Activated naive CD4-positive, alpha-beta T cell treated with anti-CD3 and anti-CD28 coated beads, Interleukin-2, amount 50 U/mL, for 72 hours (primary cell): ENCODE measurements at places on chromosomes 3 and 15. TPM values are rescaled to one million over a fixed set of nuclear protein-coding genes. Genes with fewer than 3 reads are reported as not detected.

GRCh38 chr3:14300721-14301399 lies 101.5 kb upstream of the SLC6A6 start:
- no peak for DNase-seq

DNA sequence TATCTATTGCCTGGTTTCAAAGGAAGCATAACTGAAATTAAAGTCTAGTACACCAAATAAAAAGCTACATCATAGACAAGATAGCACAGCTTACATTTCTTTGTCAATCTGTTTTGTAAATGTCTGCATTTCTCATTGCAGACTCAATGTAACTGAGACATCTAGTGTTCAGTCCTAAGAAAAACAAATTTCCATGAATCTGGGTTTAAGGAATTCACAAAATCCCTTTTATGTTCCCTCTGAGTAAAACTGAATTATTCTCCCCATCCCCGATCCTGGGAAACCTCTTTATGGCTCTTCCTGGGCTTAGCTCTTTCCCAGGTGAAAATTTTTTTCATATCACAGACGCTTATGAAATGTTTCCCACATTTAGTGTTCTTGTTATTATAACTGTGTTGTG lies 21.6 kb upstream of the RASA2 start:
- no peak for DNase-seq

The ANKDD1A gene
- total RNA-seq, result 8.9 TPM

The NRG4 gene
- total RNA-seq, result not detected

The HDC gene
- 4.0 TPM for total RNA-seq
